Stimulated activated CD8-positive, alpha-beta memory T cell treated with anti-CD3 and anti-CD28 coated beads, Interleukin-4, amount 100 ng/mL, for 24 hours (primary cell): ENCODE measurements at places on chromosomes 6 and 20.

DNA sequence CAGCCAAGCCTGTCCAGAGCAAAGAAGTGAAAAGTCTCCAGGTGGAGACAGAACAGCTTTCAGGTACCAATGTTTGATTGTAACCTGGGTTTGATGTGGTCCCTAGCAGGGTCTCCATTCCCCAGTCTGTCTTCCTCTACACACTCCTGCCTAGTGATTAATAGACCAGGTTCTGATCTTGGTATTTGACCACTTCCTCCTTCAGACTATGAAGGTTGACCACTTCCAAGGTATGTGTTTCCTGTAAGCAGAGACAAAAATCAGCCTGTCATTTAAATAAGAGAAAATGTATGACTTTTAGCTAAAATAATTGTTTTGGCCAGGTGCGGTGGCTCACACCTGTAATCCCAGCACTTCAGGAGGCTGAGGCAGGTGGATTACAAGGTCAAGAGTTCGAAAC is 41.8 kb upstream of the TOP1 start:
- no peak for DNase-seq

DNA sequence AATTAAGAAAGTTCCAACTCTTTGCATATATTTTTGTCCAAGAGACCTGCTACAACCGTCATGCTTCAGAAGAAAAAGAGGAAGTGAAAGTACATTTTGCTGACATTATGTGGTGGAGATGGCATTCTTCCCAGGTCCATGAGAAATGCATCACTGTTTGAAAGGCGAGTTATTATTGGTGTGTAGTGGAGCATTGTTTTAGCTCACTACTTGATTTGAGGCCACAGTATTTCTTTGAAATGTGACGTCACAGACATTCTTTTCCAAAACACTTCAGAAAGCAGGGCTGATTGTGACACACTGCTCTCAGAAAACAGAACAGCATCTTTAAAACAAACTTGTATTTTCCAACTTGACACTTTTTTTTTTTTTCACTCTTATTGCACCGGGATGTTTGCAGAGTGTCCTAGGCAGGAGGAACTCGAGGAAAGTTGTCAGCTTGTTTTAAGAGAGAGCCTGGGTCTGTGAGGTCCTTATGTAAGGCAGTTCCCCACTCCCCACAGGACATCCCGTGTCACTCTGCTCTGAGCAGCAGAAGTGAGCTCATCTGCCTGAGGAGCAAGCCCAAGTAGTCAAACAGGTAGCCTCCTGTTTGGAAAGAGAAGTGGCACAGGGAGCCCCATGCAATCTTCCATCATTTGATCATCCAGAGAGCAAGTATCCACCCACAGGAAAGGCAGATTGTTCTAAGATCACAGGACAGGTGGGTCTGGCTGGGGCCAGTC is 1.1 kb downstream of the SPTLC3 start:
- no peak for DNase-seq

- no peak for DNase-seq
Measured at GRCh38 chr20:3828798-3829197, 8.5 kb downstream of the AP5S1 start.

DNA sequence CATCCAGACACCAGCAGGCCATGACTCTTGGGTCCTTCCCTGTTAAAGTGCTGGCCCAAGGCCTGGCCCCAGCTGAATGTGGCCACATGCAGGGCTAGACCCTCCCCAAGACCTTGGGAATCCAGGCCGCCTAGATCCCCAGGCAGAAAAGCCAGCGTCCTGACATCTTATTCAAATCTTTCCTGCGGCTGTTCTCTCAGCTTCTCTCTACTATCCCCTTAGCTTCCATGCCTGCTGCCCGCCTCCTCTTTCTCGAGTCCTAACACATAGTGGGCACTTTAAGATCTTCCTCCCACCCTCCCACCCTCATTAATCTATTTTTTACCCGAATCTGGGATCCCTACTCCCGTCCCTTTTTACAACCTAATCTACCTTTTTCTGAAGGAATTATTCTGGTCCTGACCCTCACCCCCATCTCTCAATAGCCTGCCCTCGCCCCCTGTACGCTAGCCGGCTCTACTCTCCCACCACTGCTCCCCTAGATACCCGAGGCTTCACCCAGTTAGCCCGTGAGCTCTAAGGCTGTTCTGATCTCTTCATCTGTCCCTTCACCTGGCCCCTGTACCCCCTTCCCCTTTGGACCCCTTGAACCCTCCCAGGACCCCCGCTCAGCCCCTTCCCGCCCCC is at the start of gene CCHCR1:
Gene CCHCR1, minus strand, starts transcription at position 290 of the 627 bp plus-strand sequence. Its CDS starts 202 bp downstream, at position 88.
- no peak for DNase-seq

GRCh38 chr6:12851123-12851695 is 134.6 kb downstream of the PHACTR1 start:
- DNase-seq: no peak

- peak; percentile 18 for DNase-seq
Measured at GRCh38 chr6:82246802-82247504, 591 bp downstream of the IBTK start.

GRCh38 chr6:123913863-123914262 is 110.2 kb downstream of the NKAIN2 start:
- no peak for DNase-seq

GRCh38 chr6:16955899-16956298 is 146.0 kb upstream of the STMND1 start:
- DNase-seq: no peak

GRCh38 chr6:154528310-154528915 is 17.9 kb upstream of the CNKSR3 start:
- DNase-seq: no peak

GRCh38 chr6:144364208-144364720 is 79.1 kb downstream of the UTRN start:
- DNase-seq: no peak

DNA sequence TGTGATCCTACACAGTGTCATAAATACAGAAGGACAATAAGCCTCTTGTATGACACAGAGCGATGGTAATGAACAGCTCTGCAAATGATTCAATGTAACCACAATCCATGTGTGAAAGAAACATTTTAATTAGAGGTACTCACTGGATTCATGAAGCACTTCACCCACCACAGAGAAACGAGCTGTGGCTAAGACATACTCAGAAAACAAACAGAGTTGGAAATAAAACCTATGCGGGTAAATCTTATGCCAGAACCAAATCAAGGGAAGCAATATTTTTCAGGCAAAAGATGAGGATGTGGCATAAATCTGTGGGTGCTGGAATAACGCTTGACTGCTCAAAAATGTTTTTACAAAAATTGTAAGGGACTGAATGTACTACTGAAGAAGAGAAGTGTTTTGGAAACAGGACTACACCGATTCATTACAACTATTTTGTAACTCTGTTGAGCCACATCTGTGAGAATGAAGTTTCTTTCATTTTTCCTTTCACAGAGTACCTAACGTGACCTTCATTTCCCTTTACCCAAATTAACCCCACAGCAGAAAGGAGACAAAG is 112.1 kb downstream of the WDR27 start:
- no peak for DNase-seq

GRCh38 chr6:157732416-157733161 is 90.5 kb upstream of the SNX9 start:
- no peak for DNase-seq

DNA sequence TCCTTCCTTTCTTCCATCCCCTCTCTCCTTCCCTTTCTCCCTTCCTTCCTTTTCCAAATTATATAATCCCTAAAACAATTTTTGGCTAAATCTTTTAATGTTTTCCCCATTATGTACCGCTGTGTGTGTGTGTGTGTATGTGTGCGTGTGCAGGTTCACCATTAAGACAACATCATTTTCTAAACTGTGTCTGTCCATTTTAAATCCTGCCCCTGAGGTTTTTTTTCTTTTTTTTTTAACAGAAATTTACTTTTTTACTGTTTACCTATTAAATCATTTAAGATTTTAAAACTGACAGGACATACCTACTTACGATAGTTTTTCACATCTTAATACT is 366.3 kb upstream of the EPHA7 start:
- DNase-seq: no peak

GRCh38 chr6:20924911-20925543 is 390.8 kb downstream of the CDKAL1 start:
- DNase-seq: no peak

- DNase-seq: no peak
Measured at GRCh38 chr20:38073307-38074071, 39.9 kb downstream of the RPRD1B start.

GRCh38 chr6:14380086-14380820 is 262.7 kb downstream of the CD83 start:
- DNase-seq: no peak

DNA sequence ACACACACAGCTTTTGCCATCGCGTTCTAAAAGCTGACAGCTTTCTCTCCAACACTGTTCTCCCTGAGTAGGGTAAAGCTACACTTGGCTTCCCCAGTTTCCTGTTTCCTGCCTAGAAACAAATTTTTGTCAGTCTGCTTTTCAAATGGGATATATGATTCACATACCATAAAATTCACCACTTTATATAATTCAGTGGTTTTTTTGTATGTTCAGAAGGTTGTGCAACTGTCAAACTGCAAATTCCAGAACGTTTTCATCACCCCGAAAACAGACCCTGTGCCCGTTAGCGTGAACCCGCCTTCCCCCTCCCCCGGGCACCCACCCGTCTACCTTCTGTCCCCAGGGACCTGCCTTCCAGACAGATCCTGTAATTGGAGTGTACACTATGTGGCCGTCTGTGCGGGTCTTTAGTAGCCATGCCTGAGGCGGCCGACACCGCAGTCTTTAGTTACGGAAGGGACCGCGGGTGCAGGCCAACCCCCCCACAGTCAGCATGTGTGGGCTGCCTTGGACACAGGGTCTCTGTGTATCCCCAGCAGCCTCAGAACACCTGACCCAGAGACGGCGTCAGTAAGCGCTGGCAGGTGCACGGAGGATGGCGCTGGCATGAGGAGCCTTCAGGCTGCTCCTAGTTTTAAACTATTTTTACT is 16.6 kb downstream of the HRH3 start:
- DNase-seq: no peak

GRCh38 chr20:46774236-46774635 is 64.8 kb downstream of the SLC2A10 start:
- no peak for DNase-seq

DNA sequence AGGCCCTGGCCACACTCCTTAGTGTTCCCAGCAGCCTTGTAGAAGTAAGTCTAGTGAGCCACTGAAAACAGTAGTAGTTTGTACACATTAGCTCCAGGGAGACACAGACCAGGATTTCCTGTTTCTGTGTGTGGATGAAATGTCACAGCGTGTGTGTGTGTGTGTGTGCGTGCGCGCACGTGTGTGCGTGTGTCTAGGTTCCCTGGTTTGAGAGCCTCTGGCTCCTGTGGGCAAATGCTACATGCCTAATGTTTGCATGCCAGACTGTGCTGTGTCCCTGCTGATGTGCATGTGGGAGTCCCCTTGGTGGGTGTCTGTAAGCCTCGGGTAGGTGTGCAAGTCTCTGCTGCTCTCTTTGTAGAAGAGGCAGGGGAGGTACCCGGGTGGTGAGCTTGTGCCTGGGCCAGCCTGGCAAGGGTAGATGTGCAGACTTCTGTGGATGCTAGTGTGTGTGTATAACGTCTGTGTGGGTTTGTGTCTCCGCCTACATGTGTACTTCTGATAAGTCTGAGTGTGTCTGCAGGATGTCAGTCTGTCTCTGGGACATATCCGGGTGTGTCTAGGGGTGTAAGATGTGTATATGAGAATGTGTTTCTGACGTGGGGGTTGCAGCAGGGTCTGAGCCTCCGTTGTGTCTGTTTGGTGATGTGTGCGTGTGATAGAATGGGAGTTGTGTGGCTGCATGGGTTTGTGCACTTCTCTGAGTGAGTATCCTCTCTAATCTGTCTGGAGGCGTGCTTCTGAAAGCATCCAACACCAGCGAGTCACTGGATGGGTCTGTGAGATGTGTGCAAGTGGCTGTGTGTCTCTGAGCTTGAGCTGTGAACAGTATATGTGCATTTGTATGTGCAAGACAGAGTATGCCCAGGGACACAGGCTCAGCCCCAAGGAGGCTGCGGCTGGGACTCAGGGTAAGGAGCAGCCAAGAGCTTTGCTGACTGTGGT is 19.0 kb upstream of the TLDC2 start:
- DNase-seq: no peak

DNA sequence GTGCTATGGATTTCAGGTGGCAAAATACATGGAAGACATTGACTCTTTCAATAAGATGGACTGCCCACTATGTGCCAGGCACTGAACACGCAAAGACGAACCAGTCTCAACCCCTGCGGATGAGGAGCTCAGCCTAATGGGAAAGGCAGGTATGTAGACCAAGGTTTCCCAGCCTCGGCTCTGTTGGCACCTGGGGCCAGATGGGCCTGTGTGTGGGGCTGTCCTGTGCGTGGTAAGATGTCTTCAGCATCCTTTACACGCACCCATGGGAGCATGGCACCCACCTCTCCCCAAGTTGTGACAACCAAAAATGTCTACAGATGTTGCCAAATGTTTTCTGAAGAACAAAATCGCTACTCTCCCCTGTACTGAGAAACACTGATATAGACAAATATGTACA is 82.6 kb upstream of the FOXQ1 start:
- DNase-seq: no peak

DNA sequence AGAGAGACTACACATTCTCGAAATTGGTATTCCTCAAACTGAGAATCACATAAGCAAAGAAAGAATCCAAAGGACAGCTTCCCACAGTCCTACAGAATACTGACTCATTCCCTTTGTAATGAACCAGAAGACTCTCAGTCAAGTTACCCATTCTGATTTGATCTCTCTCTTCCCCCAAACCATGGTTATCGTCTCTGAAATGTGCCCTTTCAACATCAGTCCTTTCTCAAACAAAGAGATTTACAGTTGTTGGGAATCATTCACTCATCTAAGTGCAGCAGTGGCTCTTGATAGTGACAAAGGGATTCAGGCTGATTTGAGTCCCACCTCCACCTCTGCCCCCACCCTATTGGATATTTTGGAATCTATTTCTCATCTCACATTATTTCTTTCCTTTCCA is 15.0 kb upstream of the RSPO3 start:
- DNase-seq: no peak

GRCh38 chr20:33793011-33793931 is 17.9 kb upstream of the CHMP4B start:
- DNase-seq: no peak

GRCh38 chr6:13593720-13594119 is 19.3 kb downstream of the SIRT5 start:
- no peak for DNase-seq

DNA sequence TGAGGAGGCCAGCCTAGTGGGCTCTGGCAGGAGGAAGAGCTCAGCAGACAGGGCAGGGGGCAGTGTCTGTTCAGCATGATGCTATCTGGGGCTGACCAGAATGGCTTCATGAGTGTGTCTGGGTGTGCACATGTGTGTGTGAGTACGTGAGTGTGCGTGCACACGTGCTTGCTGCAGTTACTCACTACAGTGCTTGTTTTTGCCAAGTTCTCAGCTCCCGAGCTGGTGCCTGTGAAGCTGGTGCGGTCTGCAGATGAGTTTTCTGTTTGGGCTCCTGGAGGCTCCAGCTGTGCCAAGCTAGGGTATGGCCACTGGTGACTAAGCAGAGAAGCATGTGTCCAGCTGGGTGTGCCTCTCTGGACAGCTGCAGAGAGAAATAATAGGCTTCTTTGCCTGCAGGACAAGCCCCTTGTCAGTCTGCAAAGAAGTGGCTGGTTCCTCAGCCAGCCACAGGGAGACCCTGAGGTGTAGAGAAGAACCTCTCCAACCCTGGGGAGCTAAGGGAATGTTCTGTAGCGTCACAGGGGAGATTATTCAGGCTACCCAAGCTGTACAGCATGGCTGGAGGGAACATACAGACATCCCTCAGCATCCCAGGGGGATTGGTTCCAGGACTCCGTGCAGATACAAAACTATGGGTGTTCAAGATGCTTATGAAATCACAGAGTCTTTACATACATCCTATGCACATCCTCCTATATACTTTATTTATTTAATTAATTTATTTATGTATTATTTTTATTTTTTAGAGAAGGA is 40.2 kb upstream of the FAM50B start:
- no peak for DNase-seq
